ENCODE measurements at places on chromosomes 12 and 14.

DNA sequence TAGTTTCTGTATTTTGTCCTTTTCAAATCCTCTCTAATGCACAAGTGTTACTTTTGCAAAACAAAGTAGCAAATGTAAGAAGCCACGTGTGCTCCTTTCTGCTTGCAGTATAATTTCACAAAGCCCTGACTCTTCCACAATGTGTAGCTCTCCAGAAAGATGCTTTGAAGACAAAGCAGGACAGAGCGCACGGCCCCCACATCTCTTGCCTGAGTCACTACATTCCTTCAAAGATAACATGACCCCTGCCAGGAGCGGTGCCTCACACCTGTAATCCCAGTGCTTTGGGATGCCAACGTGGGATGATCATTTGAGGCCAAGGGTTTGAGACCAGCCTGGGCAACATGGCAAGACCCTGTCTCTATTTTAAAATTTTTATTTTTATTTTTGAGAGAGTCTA, 40.5 kb downstream of the JAG2 start:
- peak; percentile 4 for DNase-seq

DNA sequence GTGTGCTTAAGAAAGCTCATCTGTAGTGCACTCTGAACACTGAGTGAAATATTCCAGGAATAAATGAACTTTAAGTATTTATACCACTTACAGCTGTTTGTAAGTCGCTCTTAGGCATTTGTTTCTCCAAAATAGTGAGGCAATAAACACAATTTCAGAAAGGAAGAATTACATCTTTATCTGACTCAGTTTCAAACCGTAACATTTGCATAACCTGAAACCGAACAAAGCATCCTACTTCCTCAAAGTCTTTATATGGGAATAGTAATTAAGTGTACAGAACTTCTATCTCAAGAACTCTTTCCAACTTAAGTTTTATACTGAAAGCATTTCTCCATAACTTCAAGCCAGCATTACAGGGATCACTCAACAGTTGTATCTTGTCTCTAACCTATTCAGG, 58.4 kb downstream of the SOX5 start:
- no peak for DNase-seq

GRCh38 chr14:99677231-99678140, 6.6 kb upstream of the CYP46A1 start:
- no peak for DNase-seq

GRCh38 chr12:9969673-9970072, 1.5 kb upstream of the CLEC12A start:
- DNase-seq = no peak

DNA sequence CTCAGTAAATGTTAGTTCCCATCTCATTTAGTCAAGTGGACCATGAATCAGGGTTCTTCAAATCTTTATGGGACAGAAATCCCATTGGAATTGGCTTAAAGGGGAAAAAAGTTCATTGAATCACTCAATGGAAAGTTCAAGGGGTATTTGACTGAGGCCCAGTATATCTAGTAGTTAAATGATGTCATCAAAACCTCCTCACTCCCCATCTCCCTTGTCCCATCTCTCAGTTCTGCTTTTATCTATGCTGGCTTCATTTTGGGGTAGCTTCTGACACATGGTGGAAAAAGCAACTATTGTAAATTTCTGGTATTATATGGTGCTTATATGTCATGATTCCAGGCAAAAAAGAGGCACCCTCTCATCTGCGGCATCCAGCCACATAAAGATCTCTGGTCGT, 51.9 kb downstream of the DAAM1 start:
- DNase-seq = no peak

GRCh38 chr12:46445093-46445492, 72.5 kb upstream of the SLC38A2 start:
- no peak for DNase-seq

DNA sequence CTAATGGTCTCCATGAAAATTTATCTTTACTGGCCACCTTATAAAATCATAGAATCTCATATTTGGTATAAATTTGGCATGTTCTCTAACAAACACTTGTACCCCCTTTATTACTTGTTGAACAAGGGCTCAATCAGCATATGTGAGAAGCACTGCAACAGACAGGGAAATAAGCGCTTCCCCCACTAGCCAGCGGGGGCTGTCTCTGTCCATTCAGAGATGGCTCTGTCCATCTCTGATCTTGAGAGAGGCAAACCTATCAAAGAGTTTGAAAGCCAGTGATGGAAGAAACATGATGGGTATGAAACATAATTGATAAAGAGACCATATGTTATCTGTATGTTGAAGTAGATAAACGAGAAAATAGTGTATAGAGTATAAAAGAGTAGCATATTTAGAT, 326.8 kb downstream of the PDZRN4 start:
- no peak for DNase-seq

DNA sequence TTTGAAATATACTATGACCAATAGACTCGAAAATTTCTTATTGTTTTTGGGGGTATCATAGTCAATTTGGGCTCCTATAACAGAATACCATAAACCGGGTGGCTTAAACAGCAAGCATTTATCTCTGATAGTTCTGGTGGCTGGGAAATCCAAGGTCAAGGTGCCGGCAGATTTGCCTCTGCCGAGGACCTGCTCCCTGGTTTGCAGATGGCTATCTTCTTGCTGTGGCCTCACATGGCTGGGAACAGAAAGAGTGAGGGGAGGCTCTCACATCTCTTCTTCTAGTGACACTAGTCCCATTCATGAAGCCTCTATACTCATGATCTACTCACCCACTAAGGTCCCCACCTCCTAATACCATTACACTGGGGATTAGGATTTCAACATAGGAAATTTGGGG, 70.7 kb downstream of the BORCS5 start:
- DNase-seq = no peak

- no peak for DNase-seq
Observed at GRCh38 chr14:90405101-90405500, 8.3 kb downstream of the CALM1 start.

DNA sequence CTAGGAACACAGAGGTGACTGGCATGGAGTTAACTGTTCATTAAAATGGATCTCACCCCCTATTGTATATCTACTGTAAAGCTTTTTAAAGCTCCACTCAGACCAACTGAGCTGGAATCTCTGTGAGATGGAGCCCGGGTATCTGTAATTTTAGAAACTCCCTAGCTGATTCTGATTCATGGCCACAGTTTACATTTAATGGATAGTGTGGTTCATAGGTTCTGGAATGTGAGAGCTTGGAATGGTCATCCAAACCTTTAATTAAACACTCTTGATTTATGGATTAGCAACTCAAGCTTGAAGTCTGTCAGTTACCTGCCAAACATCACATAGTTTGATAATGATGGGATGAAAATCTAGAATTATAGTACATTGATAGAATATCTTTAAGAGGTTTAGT, 183.8 kb downstream of the SLC25A21 start:
- DNase-seq = peak; percentile 4

DNA sequence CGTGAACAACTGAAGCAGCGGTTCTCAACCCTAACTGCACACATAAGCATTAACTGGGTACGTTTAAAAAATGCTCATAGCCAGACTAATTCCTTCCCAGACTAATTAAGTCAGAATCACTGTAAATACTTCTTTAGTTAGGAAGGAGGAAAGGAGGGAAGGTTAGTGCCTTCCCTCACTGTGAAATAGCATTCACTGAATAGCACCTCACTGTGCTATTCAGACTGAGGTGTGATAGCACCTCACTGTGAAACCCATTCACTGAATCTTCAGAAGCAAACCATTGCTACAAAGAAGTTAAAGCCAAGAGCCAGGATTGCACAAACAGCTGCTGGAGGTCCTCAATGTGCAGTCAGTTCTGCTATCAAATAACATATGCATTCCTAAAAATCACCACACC, 58.8 kb downstream of the RTN1 start:
- no peak for DNase-seq

DNA sequence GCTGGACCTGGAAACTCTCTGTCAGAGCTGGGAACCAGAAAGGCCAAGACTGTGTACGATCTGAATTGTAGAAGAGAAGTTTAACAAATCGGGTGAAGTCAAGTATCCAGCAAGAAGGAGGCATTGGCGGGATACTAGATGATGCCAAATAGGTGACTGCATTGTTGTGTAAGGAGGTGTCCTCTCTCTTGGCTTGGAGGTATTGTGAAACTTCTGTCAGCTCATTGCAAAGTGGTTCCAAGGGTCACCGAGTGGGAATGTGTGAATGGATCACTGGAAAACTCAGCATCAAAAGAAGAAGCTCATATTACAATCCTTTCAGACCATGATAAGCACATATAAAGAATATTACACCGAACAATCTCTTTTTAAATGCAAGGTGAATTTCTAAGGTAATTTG, 11.7 kb downstream of the NAV3 start:
- no peak for DNase-seq

DNA sequence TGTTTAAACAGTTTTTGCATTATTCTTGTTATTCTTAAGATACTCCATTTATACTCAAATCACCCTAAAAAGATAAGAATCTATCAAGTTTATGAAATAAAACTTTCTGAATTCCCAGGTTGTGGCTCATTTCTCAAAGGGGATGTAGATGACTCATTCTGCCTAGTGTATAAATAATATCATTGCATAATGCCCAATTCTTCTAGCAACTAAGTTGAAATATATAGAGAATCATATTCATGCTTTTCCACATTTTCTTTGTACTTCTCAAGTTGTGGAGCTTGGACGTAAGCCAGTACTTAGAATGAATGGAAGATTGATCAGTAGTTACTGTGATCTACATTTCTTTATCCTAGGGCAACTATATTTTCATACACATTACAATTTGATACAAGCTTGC, 201.1 kb downstream of the PPFIA2 start:
- peak; percentile 67 for DNase-seq

- no peak for DNase-seq
Observed at GRCh38 chr12:54959291-54960018, 25.1 kb downstream of the TESPA1 start.

DNA sequence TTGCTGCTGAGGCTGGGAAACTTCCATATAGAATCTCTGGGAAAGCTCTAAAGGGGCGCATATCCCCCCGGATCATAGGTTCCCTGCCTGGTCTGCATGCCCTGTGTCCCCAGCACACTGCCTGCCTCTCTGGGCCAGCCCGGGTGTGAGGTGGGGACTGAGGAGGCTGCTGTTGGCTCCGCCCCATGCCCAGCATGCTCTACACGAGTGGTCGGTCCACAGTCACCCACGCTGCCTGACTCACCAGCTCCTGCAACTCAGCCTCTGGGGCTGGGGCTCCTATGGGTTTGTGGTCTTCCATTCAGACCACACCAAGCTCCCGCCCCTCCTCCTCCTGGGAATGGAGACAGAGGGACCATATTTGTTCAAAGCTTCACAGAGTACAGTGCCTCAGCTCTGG, 88.5 kb upstream of the ANO2 start:
- DNase-seq = peak; percentile 27

DNA sequence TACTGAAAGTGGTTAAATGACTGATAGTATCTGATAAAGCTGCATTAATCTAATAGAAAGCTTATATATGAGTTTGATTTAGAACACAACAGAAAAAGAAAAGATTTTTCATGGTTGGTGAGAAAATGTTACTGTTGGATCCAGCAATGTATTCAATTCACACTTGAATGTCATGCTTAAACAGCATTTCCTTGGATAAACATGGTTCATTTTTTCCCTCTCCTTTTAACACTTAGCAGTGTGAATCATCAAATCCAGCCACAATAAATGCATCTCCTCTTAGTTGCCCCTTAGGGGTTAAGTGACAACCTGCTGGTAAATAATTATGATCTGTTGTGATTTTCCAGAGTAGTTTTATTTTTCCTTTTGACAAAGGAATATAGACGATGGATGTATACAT, 74.9 kb upstream of the GRIP1 start:
- DNase-seq = no peak

DNA sequence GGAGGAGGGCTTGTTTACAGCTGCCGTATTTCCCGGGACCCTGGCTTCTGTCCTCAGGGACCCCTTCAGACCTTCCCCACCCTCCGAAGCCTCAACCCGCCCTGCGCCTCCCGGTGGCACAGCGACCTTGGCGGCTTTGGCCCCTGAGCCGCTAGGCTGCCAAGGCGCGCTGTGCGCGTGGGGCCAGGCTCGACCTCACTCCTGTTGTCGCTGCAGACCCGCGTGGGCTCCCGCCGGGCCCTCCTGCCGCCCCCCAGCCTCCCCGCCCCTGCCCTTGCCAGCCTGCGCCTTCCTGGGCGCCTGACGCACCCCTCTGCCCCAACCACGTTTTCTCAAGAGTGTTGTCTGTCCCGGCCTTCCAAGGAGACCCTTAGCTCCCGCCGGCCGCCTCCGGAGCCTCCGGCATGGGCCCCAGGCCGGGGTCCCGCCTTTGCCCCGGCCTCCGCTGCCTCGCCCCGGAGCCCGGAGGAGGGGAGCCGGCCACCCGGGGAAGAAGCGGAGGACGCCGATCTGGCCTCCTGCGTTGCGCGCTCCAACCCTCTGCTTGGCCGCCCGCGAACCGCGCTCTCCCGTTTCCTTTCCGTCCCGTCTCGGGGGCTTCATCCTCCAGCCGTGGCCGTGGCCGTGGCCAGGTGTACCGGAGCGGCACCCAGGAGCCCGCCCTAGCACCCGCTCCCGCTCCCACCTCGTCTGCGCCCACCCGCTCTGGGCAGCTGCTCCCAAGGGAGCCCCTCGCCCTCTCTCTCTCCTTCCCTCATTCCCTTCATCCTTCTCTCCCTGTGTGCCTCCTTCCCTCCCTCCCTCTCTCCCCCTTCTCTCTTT, 19.9 kb downstream of the PPP2R5C start:
- DNase-seq = no peak

DNA sequence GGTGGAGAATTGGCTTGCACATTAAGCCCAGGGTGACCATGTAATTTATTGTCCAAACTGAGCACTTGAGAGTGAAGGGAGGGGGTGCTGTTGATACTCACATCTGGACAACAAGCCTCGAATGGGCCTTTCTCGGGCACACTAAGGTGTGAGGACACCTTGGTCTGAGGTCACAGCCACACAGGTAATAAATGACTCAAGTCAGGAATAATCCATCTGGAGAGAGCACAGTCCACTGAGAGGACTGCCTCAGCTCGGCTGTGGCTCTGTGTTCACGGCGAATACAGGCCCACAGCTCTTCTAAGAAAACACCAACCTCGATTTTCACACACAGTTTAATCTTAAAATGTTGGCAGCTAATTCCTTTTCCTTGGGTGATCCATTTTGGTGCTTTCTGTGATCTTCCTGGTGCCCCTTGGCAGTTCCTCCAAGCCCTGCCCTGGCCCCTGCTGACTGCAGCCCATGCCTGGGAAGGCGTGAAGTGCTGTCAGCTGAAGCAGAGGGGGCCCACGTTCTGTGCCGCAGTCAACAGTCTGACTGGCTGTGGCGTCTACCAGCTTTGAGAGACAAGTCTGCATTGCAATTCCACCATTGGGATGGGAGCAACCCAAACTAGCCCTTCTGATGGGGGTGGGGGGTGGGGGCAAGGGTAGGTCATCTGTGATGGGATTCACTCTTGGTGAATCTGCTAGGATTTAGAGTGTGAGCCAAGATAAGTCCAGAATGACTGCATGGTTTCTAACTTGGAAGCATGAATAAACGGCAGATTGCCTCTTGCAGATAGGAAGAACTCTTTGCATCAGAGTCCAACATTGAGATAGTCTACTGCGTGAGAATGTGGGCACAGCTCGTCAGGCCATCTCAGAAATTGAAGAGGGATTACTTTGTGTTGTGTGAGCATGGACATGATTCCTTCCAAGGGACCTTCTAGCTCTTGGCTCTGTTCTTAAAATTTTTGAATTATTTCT, 42.8 kb downstream of the ZNF664 start:
- no peak for DNase-seq

GRCh38 chr14:50855558-50855957, 16.3 kb upstream of the ABHD12B start:
- peak; percentile 6 for DNase-seq
